AG04449 (cell line): ENCODE measurements at places on chromosomes 1 and 21.

DNA sequence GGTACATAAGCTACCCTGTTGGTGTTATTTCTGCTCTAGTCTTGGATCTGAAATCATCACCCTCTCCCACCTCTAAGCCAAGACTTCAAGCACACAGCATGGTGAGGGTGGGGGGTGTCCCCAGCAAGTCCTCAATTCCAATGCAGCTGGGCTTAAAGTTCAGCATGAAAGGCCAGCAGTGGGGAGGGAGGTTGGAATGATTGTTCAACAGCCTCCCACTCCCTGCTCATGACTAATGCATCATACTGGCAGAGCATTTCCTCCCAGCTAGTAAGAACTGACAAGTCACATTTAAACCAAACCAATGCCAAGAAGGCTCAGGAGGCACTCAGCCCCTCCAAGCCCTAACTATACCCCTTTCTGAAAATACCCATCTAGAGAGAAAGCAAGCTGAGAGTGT is 50.1 kb downstream of the TIAM1 start:
- DNase-seq, result peak; percentile 88

DNA sequence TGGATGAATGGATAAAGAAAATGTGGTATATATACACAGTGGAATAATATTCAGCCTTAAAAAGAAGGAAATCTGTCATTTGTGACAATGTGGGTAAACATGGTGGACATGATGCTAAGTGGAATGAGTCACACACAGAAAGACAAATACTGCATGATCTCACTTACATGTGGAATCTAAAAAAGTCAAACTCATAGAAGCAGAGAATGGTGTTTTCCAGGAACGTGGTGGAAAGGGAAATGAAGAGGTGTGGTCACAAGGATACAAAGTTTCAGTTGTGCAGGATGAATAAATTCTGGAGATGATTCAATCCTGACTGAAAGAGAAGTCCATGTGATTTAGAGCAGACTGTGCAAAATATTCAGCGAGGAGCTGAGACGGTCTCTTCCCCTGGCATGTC is 56.6 kb downstream of the RYR2 start:
- no peak for DNase-seq

GRCh38 chr1:153680120-153680403 is 1.6 kb downstream of the NPR1 start:
- no peak for DNase-seq

GRCh38 chr1:205226868-205227583 is 720 bp upstream of the TMCC2 start:
- no peak for DNase-seq

DNA sequence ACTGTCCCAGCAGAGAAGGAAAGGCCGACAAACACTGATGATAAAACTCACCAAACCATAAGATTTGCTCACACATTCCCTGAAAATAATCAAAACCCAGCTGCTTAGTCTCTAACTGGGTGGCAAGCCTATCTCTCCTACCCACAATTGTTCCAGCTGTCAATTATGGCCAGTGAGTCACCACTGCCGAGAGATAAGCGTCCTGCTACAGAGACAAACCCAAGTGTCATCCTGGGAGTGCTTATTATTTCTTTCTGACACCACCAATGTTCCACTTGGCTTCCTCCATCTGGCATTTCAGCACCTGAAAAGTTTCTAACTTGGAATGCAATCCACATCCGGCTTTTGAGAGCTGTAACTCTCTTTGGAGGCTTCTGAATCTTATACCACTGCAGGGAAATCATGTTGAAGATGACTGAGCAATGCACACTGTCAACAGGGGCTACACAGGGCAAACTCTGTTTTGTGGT is 51.5 kb upstream of the VAV3 start:
- no peak for DNase-seq

DNA sequence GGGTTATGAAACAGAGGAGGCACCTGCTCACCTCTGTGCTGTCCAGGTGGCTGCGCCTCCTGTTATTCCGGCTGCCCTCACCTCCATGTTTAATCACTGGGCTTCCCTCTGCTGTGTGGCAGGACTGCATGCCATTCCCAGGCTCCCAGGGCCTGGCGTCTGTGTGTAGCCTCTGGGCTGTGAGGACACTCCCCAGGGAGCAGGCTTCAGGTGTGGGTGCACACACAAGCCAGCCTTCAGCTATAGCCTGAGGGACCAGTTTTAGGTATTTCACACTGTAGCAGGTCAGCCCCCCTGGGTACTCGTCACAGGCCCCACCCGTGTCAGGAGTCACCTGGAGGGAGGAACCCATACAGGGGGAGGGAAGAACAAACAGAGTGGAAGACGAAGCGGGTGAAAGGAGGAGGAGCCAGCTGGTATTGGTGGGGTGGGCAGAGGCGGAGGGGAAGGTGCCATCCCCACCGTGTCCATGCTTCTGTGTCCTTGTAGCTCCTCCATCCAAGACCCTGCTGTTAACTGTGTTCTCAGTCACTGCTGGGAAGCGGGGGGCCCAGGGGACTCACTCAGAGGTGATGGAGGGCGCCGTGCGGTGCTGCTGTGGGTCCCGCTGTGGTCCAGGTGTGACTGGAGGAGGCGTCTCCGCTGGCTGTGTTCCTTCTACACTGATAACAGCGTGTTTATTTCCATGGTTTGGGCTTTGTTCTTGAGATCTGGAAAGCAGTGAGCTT is 158.6 kb downstream of the PGBD5 start:
- no peak for DNase-seq

- no peak for DNase-seq
Measured at GRCh38 chr1:164801791-164802502, 243.0 kb downstream of the PBX1 start.

DNA sequence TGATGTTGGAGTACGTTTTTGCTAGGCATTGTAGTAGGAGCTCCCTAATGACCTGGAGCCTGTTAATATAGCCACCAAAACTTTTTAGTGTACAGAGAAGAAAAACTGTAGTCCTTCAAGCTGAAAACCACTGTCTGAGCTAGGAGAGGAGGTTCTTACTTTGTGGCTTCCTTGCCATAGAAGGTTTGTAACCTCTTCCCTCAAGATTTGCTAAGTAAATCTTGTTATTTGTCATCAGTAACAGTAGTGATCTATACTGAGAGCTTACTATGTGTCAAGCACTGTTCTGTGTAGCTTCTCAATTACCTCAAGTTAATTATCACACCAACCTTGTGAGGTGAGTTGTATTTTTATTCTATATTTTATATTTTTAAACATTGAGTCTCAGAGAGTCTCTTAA is 21.2 kb upstream of the LRRC8C start:
- no peak for DNase-seq

DNA sequence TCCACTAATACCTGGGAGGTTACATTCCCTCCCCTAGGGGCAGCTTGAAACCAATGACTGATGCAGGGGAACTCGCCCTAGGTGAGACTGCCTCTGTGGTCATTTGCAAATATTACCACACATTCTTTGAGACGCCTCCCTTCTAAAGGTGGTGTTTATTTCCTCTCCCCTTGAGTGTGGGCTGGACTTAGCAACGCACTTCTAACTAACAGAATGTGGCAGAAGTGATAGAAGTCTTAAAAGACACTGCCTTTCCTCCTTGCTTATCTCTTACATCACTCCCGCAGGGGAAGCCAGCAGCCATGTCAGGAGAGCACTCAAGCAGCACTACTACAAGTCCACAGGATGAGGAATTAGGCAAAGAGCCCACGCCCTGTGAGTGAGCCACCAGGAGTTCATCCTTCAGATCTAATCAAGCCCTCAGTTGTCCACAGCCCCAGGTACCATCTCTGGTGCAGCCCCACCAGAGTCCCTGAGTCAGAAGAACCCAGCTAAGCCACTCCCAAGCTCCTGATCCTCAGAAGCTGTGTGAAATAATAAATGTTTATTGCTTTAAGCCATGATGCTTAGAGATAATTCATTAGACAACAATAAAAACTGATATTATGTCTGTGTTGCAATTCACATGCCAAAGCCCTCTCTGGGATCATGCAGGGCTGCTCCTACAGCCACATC is 14.8 kb upstream of the MATN1 start:
- DNase-seq, result no peak

DNA sequence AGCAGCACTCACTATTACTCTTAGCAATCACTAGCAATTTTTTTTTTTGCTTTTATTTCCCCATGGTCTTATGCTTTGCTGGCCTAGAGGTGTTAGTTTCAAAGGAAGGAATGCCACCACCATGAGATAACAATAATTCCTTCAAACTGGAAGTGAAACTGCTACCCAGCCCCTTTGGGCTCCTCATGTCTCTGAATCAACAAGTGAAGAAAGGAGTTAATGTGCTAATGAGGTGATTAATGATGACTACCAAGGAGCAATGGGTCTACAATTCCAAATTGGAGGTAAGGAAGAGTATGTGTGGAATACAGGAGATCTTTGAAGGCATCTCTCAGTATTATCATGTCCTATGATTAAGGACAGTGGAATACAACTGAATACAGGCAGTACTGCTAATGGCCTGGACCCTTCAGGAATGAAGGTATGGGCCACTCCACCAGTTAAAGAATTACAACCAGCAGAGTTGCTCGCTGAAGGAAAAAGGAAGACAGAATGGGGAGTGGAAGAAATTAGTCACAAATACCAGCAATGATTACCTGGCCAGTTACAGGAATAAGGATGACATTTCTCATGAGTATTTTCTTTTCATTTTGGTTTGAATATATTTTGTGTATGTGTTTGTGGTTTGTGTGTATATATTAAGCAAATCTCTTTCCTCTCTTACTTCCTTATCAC is 652.9 kb downstream of the ADGRL2 start:
- DNase-seq, result no peak

DNA sequence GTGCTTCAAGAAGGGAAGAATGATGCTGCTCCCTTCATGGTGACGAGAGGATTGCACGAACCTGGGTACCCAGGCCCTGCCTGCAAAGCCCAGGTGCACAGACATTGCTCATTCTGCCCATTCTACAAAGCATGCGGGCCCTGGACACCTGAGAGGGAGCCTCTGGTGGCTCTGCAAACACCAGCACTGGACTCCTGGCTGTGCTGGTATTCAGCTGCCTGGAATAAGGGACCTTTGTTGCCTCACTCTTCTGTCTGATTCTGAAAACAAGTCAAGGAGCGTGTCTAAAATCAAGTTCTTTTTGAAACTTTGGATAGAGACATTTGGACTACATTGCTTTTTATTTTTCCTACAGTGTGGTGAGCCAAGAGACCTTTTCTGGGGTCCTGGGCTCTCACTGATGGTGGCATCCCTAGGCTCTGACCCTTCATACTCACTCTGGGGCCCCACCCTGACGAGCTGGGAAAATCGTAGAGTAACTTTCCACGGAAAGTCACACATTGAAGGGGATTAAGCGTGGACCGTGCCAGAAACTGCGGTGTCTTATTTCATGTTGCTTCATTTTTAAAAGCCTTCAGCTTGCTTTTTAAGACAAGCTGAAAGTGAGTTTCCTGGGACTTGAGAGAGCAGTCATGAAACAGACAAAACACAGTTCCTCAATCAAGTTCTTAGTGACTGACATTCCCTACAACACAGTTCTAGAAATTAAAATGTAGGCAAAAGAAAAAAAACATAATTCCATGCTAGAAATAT is 24.0 kb downstream of the ABCA4 start:
- DNase-seq, result no peak

GRCh38 chr1:230592848-230593414 is 49.4 kb upstream of the COG2 start:
- DNase-seq, result no peak
